ENCODE measurements at places on chromosomes 2 and 18.

GRCh38 chr2:211760103-211760502 is 778.5 kb downstream of the ERBB4 start:
- DNase-seq = no peak

DNA sequence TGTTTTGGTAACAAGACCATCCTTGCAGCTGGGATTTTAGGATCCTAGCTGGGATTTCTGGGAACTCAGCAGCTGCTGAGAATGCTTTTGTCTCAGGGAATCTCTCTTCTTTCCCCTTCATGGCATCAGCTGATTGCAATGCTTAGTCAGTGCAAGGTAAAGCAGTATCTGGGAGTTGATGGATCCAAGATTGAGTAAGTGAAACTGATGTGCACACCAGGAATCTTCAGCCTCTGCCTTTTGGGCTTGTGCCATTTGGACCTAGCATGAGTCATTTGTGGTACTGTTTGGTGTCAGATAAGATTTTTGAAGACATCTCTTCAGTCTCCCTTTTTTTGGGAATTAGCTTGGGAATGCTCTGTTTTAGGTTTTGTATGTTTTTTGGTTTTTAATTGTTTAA is 363.3 kb upstream of the TFPI start:
- peak; percentile 26 for DNase-seq

GRCh38 chr18:59085797-59086196 is 53.9 kb upstream of the SEC11C start:
- DNase-seq = peak; percentile 25

- no peak for DNase-seq
Observed at GRCh38 chr2:109401370-109401769, 212.4 kb downstream of the SEPTIN10 start.

DNA sequence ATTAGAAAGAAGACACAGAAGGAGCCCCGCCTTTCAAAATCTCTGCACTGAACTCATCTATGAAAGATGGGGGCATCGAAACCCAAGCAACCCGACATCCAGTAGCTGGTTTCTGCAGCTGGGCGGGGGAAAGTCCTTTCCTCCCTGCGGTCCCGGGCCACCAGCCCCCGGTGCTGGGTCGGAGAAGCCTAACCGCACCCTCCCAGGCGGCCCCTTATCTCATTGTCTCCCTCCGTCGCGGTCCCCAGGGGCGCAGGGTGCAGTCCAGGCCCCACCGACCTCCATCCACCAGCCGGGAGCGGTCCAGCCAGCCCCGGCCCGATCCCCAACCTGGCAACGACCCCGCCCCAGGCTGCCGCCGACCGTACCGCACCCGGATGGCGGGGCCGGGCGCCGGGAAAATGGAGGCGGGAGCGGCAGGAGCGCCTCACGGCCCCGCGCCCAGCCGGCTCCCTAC is 452 bp downstream of the RAPH1 start:
- peak; percentile 26 for DNase-seq

DNA sequence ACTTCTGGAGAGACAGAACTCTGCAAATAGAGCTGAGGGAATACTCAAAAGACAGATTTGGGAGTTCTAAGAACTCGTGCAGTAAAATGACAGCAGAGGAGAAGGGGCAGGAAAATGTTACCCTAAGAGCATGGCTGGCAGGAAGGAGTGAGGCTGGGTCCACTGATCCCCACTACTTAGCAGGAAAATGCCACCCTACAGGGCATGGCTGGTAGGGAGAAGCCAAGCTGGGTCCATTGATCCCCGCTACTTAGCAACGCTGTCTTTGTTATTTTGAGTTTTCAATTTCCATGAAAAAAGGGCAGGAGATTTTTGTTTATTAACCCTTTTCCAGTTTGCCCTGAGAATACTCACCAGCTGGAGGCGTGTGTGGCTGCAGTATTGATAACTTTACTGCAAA is 100.3 kb upstream of the TMEM200C start:
- no peak for DNase-seq

GRCh38 chr2:238143239-238143951 is 4.9 kb downstream of the KLHL30 start:
- DNase-seq = no peak

GRCh38 chr2:25491003-25491696 is 149.4 kb upstream of the DNMT3A start:
- DNase-seq = no peak

DNA sequence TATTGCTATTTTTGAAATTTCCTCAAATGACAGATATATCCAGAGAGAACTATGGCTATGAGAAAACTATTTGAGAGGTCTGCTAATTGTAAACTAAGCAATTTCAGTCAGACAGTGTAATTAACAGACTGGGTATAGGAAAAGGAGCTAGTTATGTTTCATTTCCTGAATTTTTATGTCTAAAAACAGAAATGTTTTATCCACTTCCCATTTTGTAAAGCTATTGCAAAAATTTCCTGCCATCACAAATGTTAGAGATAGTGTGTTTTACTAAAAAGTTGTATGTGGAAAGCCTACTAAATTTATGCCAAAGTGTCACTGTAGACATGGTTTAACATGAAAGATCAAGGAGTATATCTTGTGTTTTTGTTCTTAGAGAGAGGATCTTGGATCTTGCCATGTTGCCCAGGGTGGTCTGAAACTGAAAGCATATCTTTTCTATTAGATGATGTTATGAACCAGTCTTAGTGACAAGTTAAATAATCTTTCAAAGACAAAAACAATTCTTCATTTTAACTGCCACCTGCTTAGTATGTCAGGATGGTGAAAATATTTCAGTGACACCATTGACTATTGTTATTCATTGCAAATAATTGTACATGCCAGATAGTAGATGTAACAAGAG is 40.5 kb upstream of the ITPRID2 start:
- no peak for DNase-seq

- peak; percentile 98 for DNase-seq
Observed at GRCh38 chr2:189393440-189394111, 47.7 kb upstream of the WDR75 start.

- DNase-seq = no peak
Observed at GRCh38 chr2:176679061-176679669, 409.9 kb downstream of the MTX2 start.

GRCh38 chr2:199303728-199304177 is 154.0 kb downstream of the SATB2 start:
- peak; percentile 80 for DNase-seq

- no peak for DNase-seq
Observed at GRCh38 chr2:128628206-128628605, 309.5 kb upstream of the HS6ST1 start.

- DNase-seq = no peak
Observed at GRCh38 chr2:10204326-10205161, 82.0 kb downstream of the RRM2 start.

GRCh38 chr2:158300394-158300793 is 156.2 kb downstream of the CCDC148 start:
- DNase-seq = no peak

GRCh38 chr2:225037415-225038230 is 4.6 kb downstream of the DOCK10 start:
- peak; percentile 71 for DNase-seq

GRCh38 chr2:74416778-74417177 is 4.6 kb downstream of the C2orf81 start:
- no peak for DNase-seq

DNA sequence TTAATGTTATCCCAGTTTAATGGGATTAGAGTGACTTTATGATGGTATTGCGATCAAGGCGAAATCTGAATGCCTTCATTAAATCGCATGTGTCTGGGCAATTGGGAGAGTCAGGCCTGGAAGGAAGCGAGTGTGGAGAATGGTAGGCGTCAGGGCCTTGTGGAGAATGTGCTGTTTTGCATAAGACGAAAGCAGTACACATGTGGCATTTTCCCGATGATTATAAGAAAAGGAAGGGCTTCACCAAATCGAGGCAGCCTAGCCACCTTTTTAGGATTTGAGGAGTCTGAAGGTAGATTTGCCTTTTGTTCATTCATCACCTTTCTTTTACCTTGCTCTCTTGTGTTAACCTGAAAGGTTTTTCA is 1.0 kb downstream of the ZNF532 start:
- no peak for DNase-seq

DNA sequence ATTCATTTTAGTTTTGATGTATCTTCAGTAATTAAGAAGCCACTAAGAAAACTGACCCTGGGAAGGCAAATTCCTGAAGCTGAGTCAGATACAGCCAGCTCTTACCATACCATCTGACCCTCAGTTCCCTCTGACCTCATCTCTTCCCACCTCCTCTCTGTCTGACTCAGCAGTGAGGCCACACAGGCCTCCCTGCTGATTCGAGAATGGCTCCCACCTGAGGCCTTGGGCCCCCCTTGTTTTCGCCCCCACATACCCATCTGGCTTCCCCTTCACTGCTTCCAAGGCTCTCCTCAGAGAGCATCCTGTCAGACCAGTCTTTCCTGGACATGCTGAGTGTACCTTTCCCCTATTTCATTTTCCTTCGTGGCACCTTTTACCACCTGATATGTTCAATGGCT is 71.0 kb upstream of the CYP1B1 start:
- DNase-seq = peak; percentile 99

DNA sequence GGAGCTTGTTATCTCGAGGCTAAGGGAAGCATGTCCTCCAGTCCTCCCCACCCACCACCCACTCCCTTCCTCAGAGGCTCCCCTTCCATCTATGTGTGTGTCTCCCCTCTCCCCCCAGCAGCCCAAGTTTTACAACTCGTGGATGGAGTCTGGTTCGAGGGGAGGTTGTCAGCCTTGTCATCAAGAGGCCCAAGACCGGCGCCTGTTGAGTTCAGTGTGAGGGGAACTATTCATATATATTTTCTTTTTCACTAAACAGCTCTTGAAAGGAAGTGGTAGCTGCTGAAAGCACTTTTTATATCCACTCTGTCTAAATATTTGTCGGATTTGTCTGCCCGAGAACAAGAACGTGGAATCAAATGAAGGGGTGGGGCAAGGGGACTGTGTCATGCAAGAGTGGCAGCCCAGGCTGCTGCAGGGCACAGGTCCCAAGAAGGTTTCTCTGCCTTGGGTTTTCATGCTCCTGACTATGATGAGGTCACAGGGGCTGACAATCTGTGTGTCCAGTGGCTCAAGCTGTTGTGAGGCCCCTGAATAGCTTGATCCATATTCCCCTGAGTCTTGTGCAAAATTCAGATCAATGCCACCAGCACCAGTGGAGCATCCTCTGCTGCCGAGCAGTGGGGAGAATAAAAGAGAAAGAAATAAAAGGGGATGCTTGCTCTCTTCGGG is 35.0 kb downstream of the NRP2 start:
- no peak for DNase-seq

DNA sequence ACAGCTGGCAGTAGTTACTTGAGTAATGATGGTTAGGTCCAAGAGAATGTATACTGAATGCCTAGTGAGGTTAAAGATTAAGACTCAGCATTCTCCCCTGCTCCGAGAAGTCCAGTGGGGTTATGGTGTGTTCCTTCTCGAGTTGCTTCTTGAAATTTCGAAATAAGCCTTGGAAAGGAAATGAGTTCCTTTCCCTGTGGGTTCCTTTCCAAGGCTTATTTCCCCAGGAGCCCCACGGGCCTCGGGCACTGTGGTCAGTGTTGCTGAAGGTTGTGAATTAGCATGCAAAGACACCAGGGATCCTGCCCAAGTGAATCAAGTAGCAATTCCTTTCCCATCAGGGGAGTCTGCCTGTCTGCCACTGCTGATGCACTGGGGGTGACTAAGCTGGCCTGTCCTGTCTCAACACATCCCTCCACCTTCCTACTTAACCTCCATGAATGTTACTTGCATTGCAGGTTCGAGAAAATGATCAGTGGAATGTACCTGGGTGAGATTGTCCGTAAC is 53.6 kb downstream of the HK2 start:
- DNase-seq = peak; percentile 64

- DNase-seq = peak; percentile 97
Observed at GRCh38 chr2:1742681-1743395, 1.5 kb downstream of the PXDN start.

- DNase-seq = no peak
Observed at GRCh38 chr18:76456823-76457222, 38.2 kb downstream of the ZNF516 start.

Measured in iris pigment epithelial cell (primary cell).